Activated T-helper 1 cell treated with anti-CD3 and anti-CD28 coated beads, Interleukin-12 subunit alpha, Interleukin-12 subunit beta, Interleukin-2, Interleukin-4 antibody, amounts not matched to agents 30 ng/mL and 10 ng/mL and 1 ng/mL, durations not matched to agents 14 hours and 24 hours and 36 hours (primary cell): ENCODE measurements at places on chromosomes 16 and 17. TPM values are rescaled to one million over a fixed set of nuclear protein-coding genes. Genes with fewer than 3 reads are reported as not detected.
A peak's percentile ranks its signal among the peaks of the same experiment; 100 is the strongest.

- no peaks in the 10 kb centered on the region for H3K36me3 ChIP-seq
- no peak overlapping the region for H3K27ac ChIP-seq
- H3K27me3 ChIP-seq, result peaks cover 2% of the 10 kb centered on the region
- peaks cover 4% of the 10 kb centered on the region for H3K4me1 ChIP-seq
Observed at GRCh38 chr17:54972406-54973138, 4.0 kb downstream of the STXBP4 start.

DNA sequence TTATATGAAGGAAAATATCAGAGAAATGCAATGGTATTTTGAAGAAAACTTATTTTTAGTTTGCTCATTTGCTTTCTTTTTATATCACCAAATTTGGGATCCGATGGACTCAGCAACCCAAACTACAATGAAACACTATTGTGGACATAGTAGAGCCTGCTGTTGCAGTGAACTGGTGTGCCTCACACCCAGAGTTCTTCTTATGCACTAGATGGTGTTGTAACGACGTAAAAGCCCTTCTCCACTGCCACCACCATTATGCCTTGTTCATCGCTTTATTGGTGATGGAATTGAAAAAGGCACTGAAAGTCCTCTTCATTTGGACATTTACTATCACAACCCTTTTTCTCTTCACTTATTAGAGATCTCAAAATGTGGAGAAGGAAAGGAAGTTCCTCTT is 381.3 kb downstream of the CDH8 start:
- no peaks in the 10 kb centered on the region for H3K27me3 ChIP-seq
- H3K4me1 ChIP-seq, result no peaks in the 10 kb centered on the region
- H3K27ac ChIP-seq, result no peak overlapping the region
- DNase-seq, result no peak
- no peak overlapping the region for H3K4me3 ChIP-seq

- H3K4me1 ChIP-seq, result no peaks in the 10 kb centered on the region
- H3K27me3 ChIP-seq, result peaks cover 29% of the 10 kb centered on the region
- no peak overlapping the region for H3K4me3 ChIP-seq
Observed at GRCh38 chr16:82621781-82622180, 5.0 kb upstream of the CDH13 start.

- H3K36me3 ChIP-seq, result no peaks in the 10 kb centered on the region
- no peak overlapping the region for H3K27ac ChIP-seq
- peaks cover 2% of the 10 kb centered on the region for H3K27me3 ChIP-seq
Observed at GRCh38 chr17:69761011-69761410, 314.0 kb upstream of the KCNJ16 start.

DNA sequence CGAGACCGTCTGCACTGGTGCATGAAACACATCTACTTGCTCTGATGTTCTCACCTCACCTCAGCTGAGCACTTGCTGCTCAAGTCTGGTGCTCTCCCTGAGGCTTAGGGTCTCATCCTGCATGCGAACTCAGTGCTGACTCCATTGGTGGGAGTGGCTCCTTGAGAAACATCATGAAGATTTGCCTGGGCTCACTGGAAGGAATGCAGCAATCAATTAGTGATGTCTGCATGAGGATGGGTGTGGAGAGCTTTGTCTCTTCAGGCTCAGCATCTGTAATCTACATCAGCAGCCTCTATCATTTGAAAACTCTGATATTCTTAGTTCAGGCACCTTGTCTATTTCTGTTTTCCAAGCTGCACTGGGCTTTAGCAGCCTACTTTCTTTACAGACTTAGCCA is 204.4 kb downstream of the IRF8 start:
- H3K36me3 ChIP-seq, result no peaks in the 10 kb centered on the region
- no peak for DNase-seq
- no peak overlapping the region for H3K4me3 ChIP-seq
- H3K27me3 ChIP-seq, result no peaks in the 10 kb centered on the region
- H3K4me1 ChIP-seq, result no peaks in the 10 kb centered on the region
- H3K27ac ChIP-seq, result no peak overlapping the region

DNA sequence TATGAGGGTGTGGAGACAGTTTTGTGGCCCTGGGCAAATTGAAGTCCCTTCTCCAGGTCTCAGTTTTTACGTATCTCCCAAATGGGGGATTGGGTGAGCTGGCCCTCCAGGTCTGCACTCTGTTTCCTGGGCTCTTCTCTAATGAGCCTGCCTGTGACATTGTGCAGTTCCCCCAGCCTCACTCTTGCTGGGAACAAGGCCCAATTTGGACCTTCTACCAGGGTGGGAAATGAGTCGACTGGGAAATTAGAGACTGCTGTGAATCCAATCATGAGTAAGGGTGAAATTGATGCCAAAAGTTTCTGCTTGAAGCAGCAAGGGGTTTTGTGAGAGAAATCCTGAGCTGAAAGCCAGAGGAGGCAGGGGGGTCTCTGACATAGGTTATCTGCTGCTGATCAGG is 71.5 kb upstream of the KSR1 start:
- H3K4me3 ChIP-seq, result no peak overlapping the region
- H3K27me3 ChIP-seq, result peaks cover 19% of the 10 kb centered on the region
- H3K27ac ChIP-seq, result no peak overlapping the region
- no peak for DNase-seq
- no peaks in the 10 kb centered on the region for H3K36me3 ChIP-seq

- no peak overlapping the region for H3K27ac ChIP-seq
- H3K27me3 ChIP-seq, result no peaks in the 10 kb centered on the region
- no peak for DNase-seq
- no peaks in the 10 kb centered on the region for H3K4me1 ChIP-seq
Observed at GRCh38 chr16:883340-883739, 82.8 kb upstream of the GNG13 start.

DNA sequence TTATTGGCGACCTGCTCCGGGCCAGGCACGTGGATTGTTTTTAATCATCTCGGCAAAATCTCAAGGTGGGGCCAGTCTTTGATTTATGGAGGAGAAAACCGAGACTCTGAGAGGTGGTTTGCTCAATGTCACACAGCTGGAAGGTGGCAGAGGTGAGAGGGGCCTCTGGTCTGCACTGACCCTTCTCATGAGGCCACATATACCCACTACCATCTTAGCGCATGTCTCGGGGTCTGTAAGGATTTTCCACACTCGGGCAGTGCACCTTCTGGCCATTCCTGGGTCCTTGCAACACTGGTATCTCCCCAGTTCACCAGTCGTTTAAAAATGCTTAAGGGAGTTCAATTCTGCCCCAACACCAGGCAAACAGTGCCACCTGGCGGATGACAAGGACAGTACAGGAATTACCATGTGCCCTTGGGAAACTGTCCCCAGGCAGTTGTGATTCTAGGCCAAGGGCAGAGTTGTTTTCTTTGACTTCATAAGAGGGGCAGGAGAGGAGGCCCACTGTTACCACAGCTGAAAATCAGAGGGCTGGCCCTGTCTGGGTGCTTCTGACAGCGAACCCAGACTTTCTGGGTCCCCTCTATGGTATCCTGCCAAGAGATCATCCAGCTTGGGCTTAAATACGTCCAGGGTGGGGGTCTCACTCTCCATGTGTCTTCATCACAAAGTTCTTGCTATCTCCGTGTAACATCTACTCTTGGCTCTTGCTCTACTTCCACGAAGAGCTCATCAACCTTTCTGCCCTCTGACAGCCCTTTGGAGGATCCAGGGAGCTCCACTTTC is 39.4 kb upstream of the RAI1 start:
- H3K4me1 ChIP-seq, result no peaks in the 10 kb centered on the region
- H3K36me3 ChIP-seq, result no peaks in the 10 kb centered on the region
- no peak overlapping the region for H3K4me3 ChIP-seq
- H3K27ac ChIP-seq, result no peak overlapping the region

DNA sequence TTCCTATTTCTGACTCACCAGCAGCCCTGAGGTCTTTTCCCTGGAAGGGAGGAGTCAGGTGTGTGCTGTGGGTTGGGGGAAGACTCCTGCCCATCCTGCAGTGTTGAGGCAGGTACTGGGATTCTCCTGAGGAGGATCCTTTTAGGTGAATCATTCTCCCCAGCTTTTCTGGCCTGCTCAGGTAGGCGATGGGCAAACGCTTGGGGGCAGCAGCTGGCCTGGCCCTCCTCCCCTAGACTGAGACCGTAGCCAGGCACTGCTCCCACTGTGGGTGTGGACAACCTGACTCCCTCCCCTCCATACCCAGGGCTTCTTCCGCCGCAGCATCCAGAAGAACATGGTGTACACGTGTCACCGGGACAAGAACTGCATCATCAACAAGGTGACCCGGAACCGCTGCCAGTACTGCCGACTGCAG is 15.1 kb downstream of the GJD3 start:
- no peak for DNase-seq
- H3K4me3 ChIP-seq, result no peak overlapping the region
- H3K36me3 ChIP-seq, result peaks cover 19% of the 10 kb centered on the region
- H3K27ac ChIP-seq, result peak overlapping the region; percentile 27
- no peaks in the 10 kb centered on the region for H3K27me3 ChIP-seq

- H3K36me3 ChIP-seq, result peaks cover 8% of the 10 kb centered on the region
- H3K27ac ChIP-seq, result no peak overlapping the region
- DNase-seq, result no peak
- H3K4me1 ChIP-seq, result no peaks in the 10 kb centered on the region
- no peak overlapping the region for H3K4me3 ChIP-seq
- peaks cover 4% of the 10 kb centered on the region for H3K27me3 ChIP-seq
Observed at GRCh38 chr17:48869821-48870318, 22.7 kb upstream of the ATP5MC1 start.

DNA sequence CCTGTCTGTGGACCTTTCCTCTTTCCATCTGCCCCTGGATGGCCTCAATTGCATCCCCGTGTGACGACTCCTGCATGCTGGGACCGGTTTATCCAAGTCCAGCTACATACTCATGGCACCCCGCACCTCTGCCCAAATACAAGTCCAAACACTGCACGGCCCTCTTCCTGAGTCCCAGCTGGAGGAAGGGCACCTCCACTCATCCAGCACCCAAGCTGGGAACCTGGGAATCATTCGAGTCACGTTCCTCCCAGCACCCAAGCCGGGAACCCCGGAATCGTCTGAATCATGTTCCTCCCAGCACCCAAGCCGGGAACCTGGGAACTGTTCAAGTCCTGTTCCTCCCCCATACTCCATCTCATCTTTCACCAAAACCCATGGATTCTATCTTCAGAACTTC is 10.2 kb downstream of the TRARG1 start:
- H3K4me3 ChIP-seq, result no peak overlapping the region
- no peak for DNase-seq
- H3K27me3 ChIP-seq, result no peaks in the 10 kb centered on the region

Gene RPH3AL
- 2.3 and 3.2 TPM in 2 replicates for total RNA-seq

Gene EPN3
- total RNA-seq, result not detected in 2 replicates

Gene VASN
- 0.18 TPM in 1 of 2 replicates, not detected in the other for total RNA-seq

Gene ZNF597
- total RNA-seq, result 2.6 TPM in 2 replicates
